Left cardiac atrium (tissue), 4 donors: ENCODE measurements at places on chromosomes 16 and 17. TPM values are rescaled to one million over a fixed set of nuclear protein-coding genes. Genes with fewer than 3 reads are reported as not detected.

The ITPRIPL2 gene
- 23.3 TPM for total RNA-seq

The TBC1D3I gene
- 0.18 TPM for total RNA-seq

The ABCC12 gene
- total RNA-seq: not detected

The ZG16 gene
- total RNA-seq: not detected

The POLR3K gene
- total RNA-seq: 11.7 TPM

The C16orf46 gene
- 0.27 TPM for total RNA-seq

The MTMR4 gene
- 11.6 TPM for total RNA-seq

The TBC1D3B gene
- 2.2 TPM for total RNA-seq

The GCGR gene
- total RNA-seq: not detected

The ITGA2B gene
- total RNA-seq: 2.7 TPM

The ATXN1L gene
- total RNA-seq: 16.8 TPM

The TEX19 gene
- total RNA-seq: not detected

The SREBF1 gene
- 28.7 TPM for total RNA-seq

The ABCA9 gene
- 29.7 TPM for total RNA-seq

The KRT31 gene
- total RNA-seq: not detected

The AHSP gene
- total RNA-seq: not detected

The WSCD1 gene
- 10.1 TPM for total RNA-seq

The SEZ6 gene
- 0.12 TPM for total RNA-seq

The ZNF48 gene
- 6.4 TPM for total RNA-seq

The CD300LB gene
- 0.29 TPM for total RNA-seq

The TNFSF13 gene
- 15.0 TPM for total RNA-seq

The TP53TG3D gene
- total RNA-seq: not detected

The UMOD gene
- not detected for total RNA-seq

The C17orf107 gene
- 2.3 TPM for total RNA-seq

The SLC16A5 gene
- 14.3 TPM for total RNA-seq

The STXBP4 gene
- total RNA-seq: 8.9 TPM

The LMF1 gene
- 11.9 TPM for total RNA-seq

The TXNDC17 gene
- total RNA-seq: 58.2 TPM

The CA4 gene
- total RNA-seq: 3.1 TPM

The CCDC144A gene
- 4.7 TPM for total RNA-seq

The PLEKHG4 gene
- total RNA-seq: 1.8 TPM

The TAT gene
- total RNA-seq: not detected

The NIP7 gene
- 9.1 TPM for total RNA-seq

The RNF227 gene
- total RNA-seq: 1.3 TPM

The CCL7 gene
- not detected for total RNA-seq

The ZFP3 gene
- 12.5 TPM for total RNA-seq

The ZP2 gene
- total RNA-seq: not detected

The MYL4 gene
- 5,418 TPM for total RNA-seq

The SMIM22 gene
- not detected for total RNA-seq

The CNGB1 gene
- total RNA-seq: not detected
